ENCODE measurements at places on chromosomes 3 and 15.

DNA sequence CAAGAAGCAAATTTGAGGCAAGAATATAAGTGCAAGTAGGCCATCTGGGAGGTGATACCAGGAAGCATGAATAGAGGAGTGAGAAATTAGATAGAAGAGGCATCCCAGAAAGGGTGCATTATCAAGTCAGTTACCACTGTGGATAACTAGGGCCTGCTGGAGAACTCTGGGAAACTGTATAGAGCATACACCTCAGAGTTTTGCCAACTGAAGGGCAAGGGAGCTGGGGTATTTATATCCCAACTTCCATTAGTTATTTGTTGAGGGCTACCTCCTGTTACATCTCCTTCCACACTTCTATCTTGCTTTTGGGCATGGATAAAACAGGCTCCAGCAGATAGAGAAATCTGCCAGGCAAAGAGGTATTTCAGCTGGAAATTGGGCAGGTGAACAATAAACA is 83.5 kb upstream of the MRPL3 start:
- no peak for DNase-seq

GRCh38 chr15:51286816-51287215 is 51.6 kb downstream of the CYP19A1 start:
- DNase-seq, result no peak

DNA sequence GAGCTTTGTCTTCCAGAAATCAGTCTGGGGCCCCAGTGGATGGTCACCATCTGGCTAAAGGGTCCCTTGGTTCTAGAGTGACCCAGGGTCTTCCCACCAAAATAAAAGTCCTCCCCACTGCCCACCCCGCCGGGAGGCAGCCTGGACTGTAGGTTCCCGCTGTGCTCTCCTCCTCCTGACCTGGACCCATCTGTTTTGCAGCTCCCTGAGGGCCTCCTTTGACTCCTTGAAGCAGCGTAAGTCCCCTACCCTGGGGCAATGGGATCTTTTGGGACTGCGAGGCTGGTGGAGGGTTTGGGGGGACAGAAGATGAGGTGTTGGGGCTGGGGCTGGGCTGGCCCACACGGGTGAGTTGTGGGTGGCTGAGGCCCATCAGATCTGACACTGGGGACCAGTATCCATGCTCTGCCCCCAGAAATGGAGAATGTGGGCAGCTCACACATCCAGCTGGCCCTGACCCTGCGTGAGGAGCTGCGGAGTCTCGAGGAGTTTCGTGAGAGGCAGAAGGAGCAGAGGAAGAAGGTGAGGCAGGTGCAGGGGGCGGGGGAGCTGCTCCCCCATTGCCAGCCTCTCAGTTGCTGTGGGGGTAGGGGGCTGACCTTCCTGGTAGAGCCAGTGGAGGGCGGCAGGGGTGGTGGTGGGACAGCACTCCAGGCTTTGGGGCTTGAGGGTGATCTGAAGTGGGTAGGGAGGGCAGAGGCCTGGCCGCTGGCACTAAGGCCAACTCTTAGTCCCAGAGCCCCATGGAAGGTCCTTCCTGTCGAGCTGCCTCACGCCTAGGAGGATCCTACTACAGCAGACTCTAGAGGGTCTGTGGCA is 30.4 kb downstream of the PSTPIP1 start:
- DNase-seq, result no peak

- no peak for DNase-seq
These were observed 440 bp downstream of the DCBLD2 start for GRCh38 chr3:98901119-98901391.

- no peak for DNase-seq
These were observed 65.7 kb upstream of the DGKG start for GRCh38 chr3:186427627-186428281.

GRCh38 chr15:34951993-34952392 is 17.5 kb downstream of the AQR start:
- DNase-seq, result no peak

DNA sequence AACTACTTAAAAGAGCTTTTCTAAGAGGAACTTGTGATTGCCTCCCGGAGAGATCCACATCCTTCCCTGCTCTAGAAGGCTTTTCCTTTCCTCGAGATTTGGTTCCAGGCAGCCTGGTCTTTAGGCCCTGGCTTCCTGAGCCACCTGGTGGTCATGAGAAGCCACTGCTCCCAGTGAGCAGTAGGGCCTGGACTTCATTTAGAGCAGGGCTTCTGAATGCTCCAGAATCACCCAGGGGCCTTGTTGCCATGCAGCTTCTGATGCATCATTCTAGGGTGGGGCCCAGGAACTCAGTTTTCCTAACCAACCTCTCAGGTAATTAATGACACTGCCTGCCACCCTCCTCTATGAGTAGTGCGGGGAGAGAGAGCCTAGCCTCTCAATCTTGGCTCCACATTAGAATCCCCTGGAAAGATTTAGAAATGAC is 29.6 kb downstream of the PSMD6 start:
- no peak for DNase-seq

GRCh38 chr3:13556207-13556606 is 7.3 kb downstream of the FBLN2 start:
- no peak for DNase-seq

- no peak for DNase-seq
These were observed 598.3 kb downstream of the SI start for GRCh38 chr3:164479978-164480377.

DNA sequence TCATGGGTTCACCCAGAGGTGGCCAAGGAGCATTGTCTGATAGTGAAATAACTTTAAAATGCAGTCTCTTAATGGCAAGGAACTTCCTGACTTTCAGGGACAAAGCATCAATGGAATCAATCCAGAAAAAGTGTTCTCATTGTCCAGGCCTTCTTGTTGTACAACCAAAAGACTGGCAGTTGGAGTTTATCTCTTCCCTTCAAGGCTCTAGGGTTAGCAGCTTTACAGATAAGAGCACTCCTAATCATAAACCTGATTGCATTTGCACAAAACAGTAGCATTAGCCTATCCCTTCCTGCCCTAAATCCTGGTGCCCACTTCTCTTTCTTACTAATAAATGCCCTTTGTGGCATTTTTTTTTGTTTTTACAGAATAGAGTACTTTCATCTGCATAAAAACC is 43.3 kb upstream of the VIPR1 start:
- DNase-seq, result no peak

DNA sequence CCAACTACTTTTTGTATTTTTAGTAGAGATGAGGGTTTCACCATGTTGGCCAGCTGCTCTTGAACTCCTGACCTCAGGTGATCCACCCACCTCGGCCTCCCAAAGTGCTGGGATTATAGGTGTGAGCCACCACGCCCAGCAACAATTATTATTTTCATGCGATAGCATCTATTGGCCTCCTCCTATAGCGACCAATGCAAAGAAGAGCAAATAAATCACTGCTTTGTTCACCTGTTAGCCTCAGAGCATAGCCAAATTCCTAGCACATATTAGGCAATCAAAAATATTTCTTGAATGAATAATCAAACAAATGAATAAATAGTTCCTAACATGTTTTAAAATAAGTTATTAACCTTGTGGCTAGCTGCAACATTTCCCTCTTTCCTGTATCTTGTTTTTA is 36.8 kb upstream of the TNFSF10 start:
- DNase-seq, result no peak

GRCh38 chr3:42410370-42411131 is at the start of gene LYZL4:
TSS of gene LYZL4 (minus strand) at chr3:42410610. CDS start at chr3:42407251, 3,359 bp downstream.
- no peak for DNase-seq

DNA sequence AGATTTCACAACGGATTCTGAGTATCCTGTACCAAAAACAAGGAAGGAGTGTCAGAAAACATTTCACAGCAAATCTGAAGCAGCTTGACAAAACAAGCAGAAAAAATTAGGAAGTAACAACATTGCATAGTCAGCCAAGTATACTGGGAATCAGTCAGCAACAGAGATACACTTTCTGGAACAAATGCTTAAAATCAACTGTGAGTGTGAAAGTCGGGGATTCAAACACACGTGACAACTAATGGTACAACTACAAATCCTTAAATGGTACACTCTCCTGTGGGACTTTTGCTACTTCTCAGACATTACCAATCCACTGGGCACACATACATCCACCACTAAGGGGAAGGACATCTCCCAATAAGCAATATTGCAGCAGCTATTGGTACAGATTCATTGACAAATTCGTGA is 296.6 kb upstream of the MME start:
- DNase-seq, result no peak

GRCh38 chr3:184711493-184712247 is at the start of gene MAGEF1:
TSS of gene MAGEF1 (minus strand) at chr3:184712064. CDS start at chr3:184711821, 243 bp downstream.
- DNase-seq, result peak; percentile 59

GRCh38 chr3:492586-493316 is 296.2 kb downstream of the CHL1 start:
- DNase-seq, result no peak

DNA sequence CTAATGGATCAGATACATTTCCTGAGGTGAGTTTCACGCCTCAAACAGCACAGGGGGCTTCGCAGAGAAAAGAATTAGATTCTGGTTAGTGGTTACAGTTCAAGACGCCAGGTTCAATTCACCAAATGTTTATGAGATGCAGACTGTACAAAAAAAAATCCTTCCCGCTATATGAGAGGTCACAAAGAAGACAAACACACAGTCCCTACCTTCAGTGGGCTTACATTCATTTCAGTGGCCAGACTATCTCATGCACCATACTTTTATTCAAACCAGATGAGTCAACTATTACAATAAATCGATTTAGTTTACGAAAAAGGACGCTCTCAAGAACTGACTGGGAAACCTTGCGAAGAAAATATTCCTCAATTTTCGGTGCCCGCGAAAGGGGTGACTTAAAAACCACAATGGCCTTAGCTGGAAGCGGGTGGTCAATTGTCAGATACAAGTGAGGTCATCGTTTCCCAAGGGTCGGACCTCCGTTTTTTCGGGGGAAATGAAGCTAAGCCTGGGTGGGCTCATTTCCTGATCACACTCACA is 695 bp downstream of the METTL6 start:
- no peak for DNase-seq

DNA sequence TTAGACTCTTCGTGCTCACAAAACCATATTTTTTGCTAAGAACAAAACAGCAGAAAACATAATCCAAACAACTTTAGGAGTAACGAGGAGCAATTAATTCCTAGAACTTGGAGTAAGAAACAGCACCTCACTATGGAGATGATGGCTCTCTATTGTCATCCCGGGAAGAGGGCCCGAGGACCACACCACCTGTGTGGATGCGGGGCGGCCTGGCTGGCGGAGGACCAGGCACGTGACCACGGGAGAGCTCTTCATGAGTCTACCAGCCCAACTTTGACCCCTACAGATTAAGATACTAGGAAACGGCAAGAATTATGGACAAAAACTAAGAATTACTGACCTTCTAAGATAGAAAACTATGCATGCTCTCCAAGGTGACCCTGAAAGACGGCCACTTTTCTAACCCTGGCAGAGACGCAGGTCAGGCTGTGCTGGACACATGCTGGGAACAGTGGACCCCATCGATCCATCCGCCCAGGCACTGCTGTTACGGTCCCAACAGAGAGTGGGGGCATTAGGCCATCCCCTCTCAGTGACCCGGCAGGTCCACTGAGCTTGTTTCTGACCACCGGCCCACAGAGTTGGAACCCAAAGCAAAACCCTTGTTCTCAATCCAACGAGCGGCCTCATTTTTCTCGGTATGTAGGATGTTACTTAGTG is 13.1 kb upstream of the OCA2 start:
- DNase-seq, result no peak

DNA sequence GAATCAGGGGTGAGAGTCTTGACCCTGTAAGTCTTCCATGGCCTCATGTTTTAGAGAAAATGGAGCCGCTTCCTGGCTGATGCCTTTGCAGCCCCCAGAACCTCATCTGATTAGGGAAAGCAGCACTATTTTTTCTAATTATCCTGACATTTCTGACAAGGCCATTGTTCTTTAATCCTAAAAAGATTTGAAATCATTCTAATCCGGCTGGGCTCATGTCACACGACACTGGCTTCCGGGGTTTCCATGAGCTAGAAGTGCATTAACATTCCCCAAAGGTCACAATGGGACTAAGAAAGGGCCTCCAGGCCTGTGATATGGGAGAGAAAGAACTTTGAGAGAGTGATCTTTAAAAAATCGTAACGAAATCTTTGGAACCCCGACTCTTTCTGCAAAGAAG is 33.1 kb downstream of the RBP2 start:
- DNase-seq, result no peak

GRCh38 chr3:66260431-66260830 is 39.6 kb downstream of the SLC25A26 start:
- no peak for DNase-seq

GRCh38 chr3:118810499-118811035 is 224.1 kb downstream of the IGSF11 start:
- no peak for DNase-seq

- DNase-seq, result no peak
These were observed 155.9 kb upstream of the BCL6 start for GRCh38 chr3:187900993-187901755.

GRCh38 chr3:127744875-127745274 is 72.1 kb downstream of the ABTB1 start:
- DNase-seq, result no peak

- DNase-seq, result no peak
These were observed 8.7 kb upstream of the PCSK6 start for GRCh38 chr15:101498076-101498716.

GRCh38 chr3:170524073-170524472 is 61.8 kb downstream of the SLC7A14 start:
- DNase-seq, result no peak

DNA sequence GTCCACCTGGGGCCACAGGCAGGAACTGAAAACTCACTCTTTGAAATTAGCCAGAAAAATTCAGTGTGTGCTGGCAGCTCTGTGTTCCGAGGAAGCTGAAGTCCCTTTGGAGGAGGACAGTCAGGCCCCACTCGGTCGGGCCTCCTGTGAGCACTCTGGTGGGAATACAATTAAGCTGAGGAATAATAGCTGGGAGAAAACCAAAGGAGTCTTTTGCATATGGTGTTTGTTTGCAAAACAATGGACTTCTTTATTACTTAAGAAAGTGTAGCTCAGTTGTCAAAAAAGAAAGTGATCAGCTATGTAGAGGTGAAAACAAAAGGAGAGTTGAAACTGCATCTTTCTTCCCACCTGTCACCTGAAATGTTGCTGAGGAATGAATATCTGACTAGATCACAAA is 202.5 kb downstream of the MEIS2 start:
- DNase-seq, result no peak

- no peak for DNase-seq
These were observed 31.2 kb upstream of the TOP2B start for GRCh38 chr3:25695731-25696420.

- DNase-seq, result no peak
These were observed 18.8 kb downstream of the NBEAL2 start for GRCh38 chr3:46998121-46998851.

DNA sequence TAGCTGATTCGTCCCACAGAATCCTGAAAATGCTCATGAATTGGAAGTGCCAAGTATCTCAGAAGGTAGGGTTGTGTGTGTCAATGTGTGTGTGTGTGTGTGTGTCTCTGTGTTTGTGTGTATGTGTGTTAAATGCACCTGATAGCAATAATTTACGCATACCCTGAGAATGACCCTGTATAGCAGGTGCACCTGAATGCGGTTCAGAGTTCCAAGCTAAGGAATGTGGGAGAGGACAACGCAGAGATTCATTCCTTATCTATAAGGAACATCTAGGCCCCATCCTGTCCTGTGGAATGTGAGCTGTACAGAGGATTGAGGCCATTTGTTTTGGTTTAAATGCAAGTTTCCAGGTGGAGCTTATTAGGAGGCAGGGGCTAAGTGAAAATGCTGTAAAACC is 49.1 kb upstream of the NEDD4 start:
- no peak for DNase-seq

GRCh38 chr3:127954640-127955039 is 39.6 kb downstream of the KBTBD12 start:
- DNase-seq, result no peak

Data from activated CD8-positive, alpha-beta memory T cell treated with anti-CD3 and anti-CD28 coated beads for 48 hours (primary cell).